ENCODE measurements at places on chromosomes 12 and 14.

GRCh38 chr14:38073641-38074040 lies 134.1 kb upstream of the SSTR1 start:
- peak; percentile 32 for DNase-seq

GRCh38 chr14:101027966-101028365 lies 124.4 kb upstream of the RTL1 start:
- no peak for DNase-seq

DNA sequence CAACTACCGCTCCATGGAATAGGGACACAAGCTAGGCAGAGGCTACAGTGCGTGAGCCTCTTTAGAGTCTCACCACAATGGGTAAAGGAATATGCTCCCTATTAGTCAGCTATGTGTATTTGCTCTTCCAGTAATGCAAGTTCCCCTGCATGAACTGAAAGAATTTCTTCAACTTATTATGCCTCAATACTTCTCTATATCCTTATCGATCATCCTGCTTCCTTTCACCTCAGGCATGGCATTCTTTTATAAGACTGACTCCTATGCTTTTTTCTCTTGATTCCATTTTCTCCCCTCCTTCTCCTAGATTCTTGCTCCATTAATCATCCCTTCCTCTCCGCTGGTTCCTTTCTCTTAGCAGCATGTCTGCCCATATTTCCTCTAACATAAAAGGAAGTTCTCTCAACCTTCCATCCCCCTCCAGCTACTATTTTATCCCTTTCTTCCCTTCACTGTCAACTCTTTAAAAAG lies 94.5 kb upstream of the CPM start:
- DNase-seq, result peak; percentile 77

DNA sequence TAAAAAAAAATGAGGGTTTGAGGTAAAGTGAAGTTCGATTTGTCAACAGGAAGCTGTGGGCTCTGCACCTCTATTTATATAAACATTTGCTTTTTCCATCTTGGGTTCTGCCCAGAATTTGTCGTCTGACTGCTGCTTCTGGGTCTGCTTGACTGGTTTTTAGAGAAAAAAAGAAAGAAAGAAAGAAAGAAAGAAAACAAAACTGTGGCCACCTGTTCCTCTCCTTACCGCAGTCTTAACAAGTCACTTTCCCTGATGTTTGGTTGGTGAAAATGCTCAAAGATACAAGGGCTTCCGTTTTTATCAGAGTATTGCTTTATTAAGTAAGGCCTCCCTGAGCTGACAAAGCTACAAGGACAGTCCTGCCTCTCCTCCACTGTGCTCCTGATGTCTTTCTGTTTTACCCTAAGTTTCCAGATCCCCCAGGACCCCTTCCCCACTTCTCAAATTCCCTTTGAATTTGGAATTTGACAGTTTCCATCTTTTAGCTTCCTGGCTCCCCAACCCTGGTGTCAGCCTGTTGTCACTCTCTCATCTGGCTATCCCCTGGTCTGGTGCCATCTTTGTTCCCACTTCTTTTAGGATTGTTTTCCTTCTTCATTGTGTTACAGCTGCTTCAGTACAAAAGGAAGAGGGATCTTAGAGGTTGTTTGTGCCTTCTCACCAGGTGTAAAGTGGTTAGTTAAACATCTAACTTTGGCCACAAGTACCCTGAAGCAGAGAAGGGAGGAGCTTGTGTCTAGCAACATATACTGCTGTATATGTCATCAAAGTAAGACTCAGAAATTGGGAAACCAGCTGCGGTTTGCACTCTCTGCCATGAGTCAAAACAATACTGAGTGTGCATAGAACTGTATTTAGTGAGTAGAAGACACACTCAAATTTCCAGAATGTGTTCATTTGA lies 18.0 kb downstream of the MFAP5 start:
- no peak for DNase-seq
